Activated naive CD8-positive, alpha-beta T cell treated with anti-CD3 and anti-CD28 coated beads, Interleukin-2, amount 10 ng/mL, durations not matched to agents 7 days and 5 days (primary cell): ENCODE measurements at places on chromosomes 3 and 15.
A peak's percentile ranks its signal among the peaks of the same experiment; 100 is the strongest.

GRCh38 chr3:47432673-47433072 lies 43.1 kb downstream of the SCAP start:
- no peak for DNase-seq
- no peaks in the 10 kb centered on the region for H3K27me3 ChIP-seq
- no peak overlapping the region for H3K4me3 ChIP-seq
- peaks cover 12% of the 10 kb centered on the region for H3K4me1 ChIP-seq
- H3K27ac ChIP-seq = no peak overlapping the region

DNA sequence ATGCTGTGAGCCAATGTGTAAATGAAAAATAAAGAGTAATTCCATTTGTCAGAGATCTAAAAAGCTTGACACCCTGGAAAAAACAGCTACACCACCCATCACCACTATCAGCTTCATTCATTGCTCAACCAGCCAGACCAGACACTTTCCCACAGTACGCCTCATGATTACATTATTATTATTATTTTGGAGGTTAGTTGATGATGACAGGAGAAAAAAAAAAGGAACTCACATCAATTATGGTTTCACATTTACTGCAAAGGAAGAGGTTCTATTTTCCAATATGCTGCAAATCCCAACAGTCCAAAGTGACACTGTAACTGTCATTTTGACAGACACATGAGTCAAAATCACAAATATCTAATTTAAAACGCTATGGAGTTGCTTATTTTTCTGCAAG lies 134.7 kb upstream of the TSC22D2 start:
- H3K4me1 ChIP-seq = no peaks in the 10 kb centered on the region
- no peak overlapping the region for H3K27ac ChIP-seq
- peaks cover 35% of the 10 kb centered on the region for H3K27me3 ChIP-seq
- no peak overlapping the region for H3K4me3 ChIP-seq
- no peak for DNase-seq
- H3K36me3 ChIP-seq = no peaks in the 10 kb centered on the region

DNA sequence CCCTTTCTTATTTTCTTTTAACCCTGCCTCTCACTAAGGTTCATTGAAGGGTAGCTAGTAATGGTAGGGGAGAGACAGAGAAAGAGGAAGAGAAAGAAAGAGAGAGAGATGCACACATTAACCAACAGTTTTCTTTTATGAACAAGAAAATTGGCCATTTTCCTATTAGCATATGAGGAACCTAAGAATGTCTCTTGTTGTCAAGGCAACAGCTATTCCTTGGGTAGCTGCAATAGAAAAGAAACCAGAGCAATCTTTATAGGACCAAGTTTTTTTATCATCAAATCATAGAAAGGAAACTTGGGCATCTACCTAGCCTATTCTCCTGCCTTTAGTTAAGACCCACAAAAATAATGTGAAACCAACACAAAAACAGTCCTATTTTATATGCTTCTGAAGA lies 15.0 kb upstream of the CCDC39 start:
- no peak overlapping the region for H3K27ac ChIP-seq
- no peak for DNase-seq
- H3K4me1 ChIP-seq = no peaks in the 10 kb centered on the region
- H3K4me3 ChIP-seq = no peak overlapping the region
- H3K36me3 ChIP-seq = no peaks in the 10 kb centered on the region
- peaks cover 18% of the 10 kb centered on the region for H3K27me3 ChIP-seq

GRCh38 chr3:46022909-46023785 lies 4.1 kb downstream of the XCR1 start:
- peaks cover 4% of the 10 kb centered on the region for H3K27me3 ChIP-seq
- H3K36me3 ChIP-seq = peaks cover 20% of the 10 kb centered on the region
- no peak for DNase-seq
- no peak overlapping the region for H3K4me3 ChIP-seq
- H3K27ac ChIP-seq = no peak overlapping the region
- peaks cover 5% of the 10 kb centered on the region for H3K4me1 ChIP-seq

DNA sequence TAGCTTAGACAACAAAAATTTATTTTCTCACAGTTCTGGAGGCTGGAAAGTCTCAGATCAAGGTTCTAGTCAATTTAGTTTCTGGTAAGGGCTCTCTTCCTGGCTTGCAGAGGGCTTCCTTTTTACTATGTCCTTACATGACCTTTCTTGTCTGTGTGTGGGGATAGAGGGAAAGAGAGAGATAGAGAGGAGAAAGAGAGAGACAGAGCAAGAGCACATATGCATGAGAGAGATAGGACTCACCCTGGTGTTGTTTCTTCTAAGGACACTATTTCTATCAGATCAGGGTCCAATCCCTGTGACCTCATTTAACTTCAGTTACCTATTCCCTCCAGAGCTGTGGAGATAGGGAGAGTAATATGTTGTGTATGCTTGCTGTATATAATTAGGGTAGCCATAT lies 44.9 kb upstream of the TEX9 start:
- no peaks in the 10 kb centered on the region for H3K4me1 ChIP-seq
- H3K4me3 ChIP-seq = no peak overlapping the region
- no peak overlapping the region for H3K27ac ChIP-seq
- H3K36me3 ChIP-seq = no peaks in the 10 kb centered on the region

GRCh38 chr3:172658344-172659245 lies 52.3 kb downstream of the NCEH1 start:
- H3K27ac ChIP-seq = no peak overlapping the region
- DNase-seq = no peak
- H3K27me3 ChIP-seq = no peaks in the 10 kb centered on the region
- H3K4me1 ChIP-seq = peaks cover 5% of the 10 kb centered on the region
- no peak overlapping the region for H3K4me3 ChIP-seq

DNA sequence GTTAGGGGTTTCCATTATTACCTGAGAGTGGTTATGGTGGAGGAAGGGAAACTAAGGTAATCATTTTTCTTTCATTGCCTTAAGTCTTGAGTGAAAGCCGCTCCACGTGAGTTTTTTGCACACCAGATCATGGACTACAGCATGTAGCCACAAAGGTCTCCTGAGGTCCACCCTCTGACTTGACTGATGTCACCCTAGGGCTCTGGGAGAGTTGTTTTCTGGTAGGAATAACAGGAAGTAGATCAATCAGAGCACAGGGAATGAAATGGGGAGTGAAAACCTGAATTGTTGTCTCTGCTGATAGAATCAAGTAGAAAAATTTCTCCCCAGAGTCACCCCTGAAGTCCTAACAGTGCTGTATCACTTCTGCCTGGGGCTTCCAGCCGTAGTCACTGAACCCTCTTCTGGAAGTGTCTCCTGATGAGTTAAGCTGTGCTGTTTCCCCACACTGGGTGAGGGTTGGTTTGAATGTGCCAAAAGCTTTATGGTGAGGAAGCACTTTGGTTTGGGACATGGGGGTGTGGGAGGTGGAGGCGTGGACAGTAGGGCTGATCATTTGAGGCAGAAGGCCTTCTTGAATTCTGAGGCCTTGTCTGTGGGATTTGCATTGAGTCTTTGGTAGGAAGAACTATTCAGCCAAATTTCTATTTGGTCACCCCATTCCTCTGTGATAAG lies 64.3 kb downstream of the SLCO3A1 start:
- peaks cover 9% of the 10 kb centered on the region for H3K4me1 ChIP-seq
- DNase-seq = no peak
- no peak overlapping the region for H3K4me3 ChIP-seq
- no peak overlapping the region for H3K27ac ChIP-seq

- no peak overlapping the region for H3K27ac ChIP-seq
- H3K27me3 ChIP-seq = peaks cover 5% of the 10 kb centered on the region
- no peak overlapping the region for H3K4me3 ChIP-seq
- no peaks in the 10 kb centered on the region for H3K36me3 ChIP-seq
Measured at GRCh38 chr15:57406062-57406772, 29.9 kb downstream of the CGNL1 start.

DNA sequence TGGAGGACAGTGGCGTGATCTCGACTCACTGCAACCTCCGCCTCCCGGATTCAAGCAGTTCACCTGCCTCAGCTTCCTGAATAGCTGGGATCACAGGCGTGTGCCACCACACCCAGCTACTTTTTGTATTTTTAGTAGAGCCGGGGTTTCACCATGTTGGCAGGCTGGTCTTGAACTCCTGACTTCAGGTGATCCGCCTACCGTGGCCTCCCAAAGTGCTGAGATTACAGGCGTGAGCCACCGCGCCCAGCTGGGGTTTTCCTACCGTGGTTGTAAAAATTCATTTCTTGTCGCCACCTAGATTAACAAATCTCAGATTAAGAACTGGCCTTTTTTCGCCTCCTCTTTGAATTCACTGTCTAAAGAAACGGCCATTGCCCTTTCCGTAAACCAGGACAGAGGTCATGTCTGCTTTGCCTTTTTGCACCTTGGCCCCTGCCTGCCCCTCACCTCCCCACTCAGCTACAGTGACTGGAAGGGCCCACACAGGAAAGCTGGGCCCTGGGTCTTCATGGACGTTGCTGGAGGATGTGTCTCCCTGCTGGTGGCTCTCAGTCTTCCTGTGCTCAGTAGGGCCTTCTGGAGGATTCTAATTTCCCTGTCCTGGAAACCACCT lies 17.2 kb downstream of the ZNF710 start:
- peak; percentile 18 for DNase-seq
- H3K4me3 ChIP-seq = no peak overlapping the region
- no peaks in the 10 kb centered on the region for H3K27me3 ChIP-seq
- no peak overlapping the region for H3K27ac ChIP-seq
- H3K4me1 ChIP-seq = peaks cover 24% of the 10 kb centered on the region

DNA sequence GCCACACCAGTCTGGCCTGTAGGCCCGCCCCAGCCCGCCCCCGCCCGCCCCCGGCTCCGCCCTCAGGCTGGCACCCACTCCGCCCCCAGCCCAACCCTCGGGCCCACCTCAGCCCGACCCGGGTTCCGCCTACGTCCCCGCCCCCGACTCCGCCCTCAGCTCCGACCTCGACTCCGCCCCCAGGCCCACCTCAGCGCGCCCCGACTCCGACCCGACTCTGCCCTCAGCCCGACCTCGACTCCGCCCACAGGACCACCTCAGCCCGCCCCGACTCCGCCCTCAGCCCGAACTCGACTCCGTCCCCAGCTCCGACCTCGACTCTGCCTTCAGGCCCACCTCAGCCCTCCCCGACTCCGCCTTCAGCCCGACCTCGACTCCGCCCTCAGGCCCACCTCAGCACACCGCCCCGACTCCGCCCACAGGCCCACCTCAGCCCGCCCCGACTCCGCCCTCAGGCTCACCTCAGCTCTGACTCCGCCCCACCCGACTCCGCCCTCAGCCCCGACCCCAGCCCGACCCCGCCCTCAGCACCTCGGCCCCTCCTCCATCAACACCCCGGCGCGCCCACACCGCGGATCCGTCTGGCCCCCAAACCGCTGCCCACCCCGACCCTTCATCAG lies at the start of gene RAB43:
TSS of gene RAB43 (minus strand) at position 13 of the 620 bp plus-strand sequence. CDS start 315 bp downstream, outside the sequence.
- DNase-seq = peak; percentile 97
- H3K36me3 ChIP-seq = peaks cover 31% of the 10 kb centered on the region
- no peaks in the 10 kb centered on the region for H3K27me3 ChIP-seq
- H3K4me1 ChIP-seq = peaks cover 30% of the 10 kb centered on the region
- peak within 1 kb of the TSS; percentile 98 for H3K27ac ChIP-seq
- H3K4me3 ChIP-seq = peak within 1 kb of the TSS; percentile 93

- peaks cover 13% of the 10 kb centered on the region for H3K36me3 ChIP-seq
- peak within 1 kb of the TSS; percentile 96 for H3K4me3 ChIP-seq
- DNase-seq = peak; percentile 78
Measured at GRCh38 chr15:30903497-30904187, at the start of gene FAN1. Gene FAN1 (plus strand): TSS chr15:30903915. CDS start chr15:30904664, 749 bp downstream.

GRCh38 chr15:64685230-64685888 lies 90.0 kb downstream of the RBPMS2 start:
- DNase-seq = no peak
- no peaks in the 10 kb centered on the region for H3K4me1 ChIP-seq
- peaks cover 7% of the 10 kb centered on the region for H3K36me3 ChIP-seq
- no peak overlapping the region for H3K27ac ChIP-seq
- H3K4me3 ChIP-seq = no peak overlapping the region

GRCh38 chr15:59384507-59384906 lies 11.8 kb upstream of the MYO1E start:
- peak overlapping the region; percentile 89 for H3K27ac ChIP-seq
- DNase-seq = no peak

DNA sequence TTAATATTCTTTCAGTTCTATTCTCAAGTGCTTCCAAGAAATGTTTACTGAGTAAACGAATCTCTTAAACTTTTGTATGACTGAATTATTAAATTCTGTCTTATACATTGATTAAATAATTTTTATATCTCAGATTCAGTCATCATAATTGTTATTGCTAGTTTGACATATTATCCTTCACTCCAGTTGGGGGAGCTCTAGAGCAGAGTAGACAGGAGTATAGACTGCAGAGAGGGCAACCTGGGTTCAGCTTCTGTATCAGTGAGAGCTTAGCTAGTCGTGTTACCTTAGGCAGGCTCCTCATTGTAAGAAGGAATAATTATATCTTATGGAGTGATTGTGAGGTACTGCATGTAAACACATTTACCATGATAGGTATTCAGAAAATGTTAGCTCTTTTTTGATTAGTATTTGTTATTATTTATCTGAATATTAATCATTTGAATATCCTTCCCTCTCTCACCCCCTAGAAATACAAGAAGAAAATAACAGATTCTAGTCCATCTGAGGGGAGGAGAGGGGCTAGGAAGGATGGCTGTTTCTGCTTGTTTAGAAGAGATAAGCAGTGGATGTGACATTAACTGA lies 31.0 kb upstream of the ZCWPW2 start:
- H3K4me3 ChIP-seq = no peak overlapping the region
- no peak overlapping the region for H3K27ac ChIP-seq
- H3K36me3 ChIP-seq = peaks cover 7% of the 10 kb centered on the region

GRCh38 chr15:90953947-90954711 lies 555 bp upstream of the RCCD1 start:
- no peaks in the 10 kb centered on the region for H3K27me3 ChIP-seq
- H3K36me3 ChIP-seq = peaks cover 19% of the 10 kb centered on the region
- peak overlapping the region; percentile 86 for H3K4me3 ChIP-seq
- peak overlapping the region; percentile 94 for H3K27ac ChIP-seq
- DNase-seq = no peak

DNA sequence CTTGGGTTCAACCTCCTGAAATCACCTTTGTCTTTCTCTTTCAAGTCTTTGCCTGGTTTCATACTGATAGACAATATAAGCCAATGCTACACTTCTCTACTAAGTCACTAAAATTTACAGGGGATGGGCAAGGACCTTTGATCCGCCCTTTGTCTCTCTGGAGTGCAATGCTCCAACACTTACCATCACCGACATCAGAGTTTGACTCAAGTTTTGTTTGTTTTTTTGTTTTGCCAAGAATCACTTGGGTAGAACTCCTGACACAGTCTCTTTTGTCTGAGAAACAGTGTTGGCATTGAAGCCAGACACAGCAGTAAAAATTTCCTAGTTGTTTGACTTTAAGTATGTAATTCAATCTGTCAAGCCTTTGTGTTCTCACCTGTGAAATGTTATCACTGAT lies 29.3 kb downstream of the NFKBIZ start:
- H3K4me1 ChIP-seq = peaks cover 2% of the 10 kb centered on the region
- H3K27me3 ChIP-seq = no peaks in the 10 kb centered on the region
- H3K27ac ChIP-seq = no peak overlapping the region
- DNase-seq = no peak
- peaks cover 9% of the 10 kb centered on the region for H3K36me3 ChIP-seq

- H3K36me3 ChIP-seq = no peaks in the 10 kb centered on the region
- no peak overlapping the region for H3K4me3 ChIP-seq
- DNase-seq = no peak
- H3K27ac ChIP-seq = no peak overlapping the region
Measured at GRCh38 chr3:184234671-184235380, 5.4 kb downstream of the VWA5B2 start.

DNA sequence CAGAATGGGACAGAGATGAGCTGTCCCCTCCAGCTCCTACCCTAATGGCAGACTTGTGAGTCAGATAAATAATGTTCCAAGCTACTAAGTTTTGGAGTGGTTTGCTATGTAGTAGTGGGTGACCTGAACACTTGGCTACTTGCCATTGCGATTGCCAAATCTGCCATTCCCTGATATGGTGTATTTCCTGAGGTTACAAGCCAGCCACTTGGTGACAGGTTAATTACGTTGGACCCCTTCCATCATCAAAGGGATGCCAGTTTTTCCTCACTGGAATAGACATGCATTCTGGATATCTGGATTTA lies 33.6 kb downstream of the MORF4L1 start:
- H3K36me3 ChIP-seq = peaks cover 33% of the 10 kb centered on the region
- peaks cover 24% of the 10 kb centered on the region for H3K4me1 ChIP-seq
- H3K27ac ChIP-seq = no peak overlapping the region
- no peak overlapping the region for H3K4me3 ChIP-seq
- no peaks in the 10 kb centered on the region for H3K27me3 ChIP-seq
- no peak for DNase-seq
